OCI-LY7 (cell line): ENCODE measurements at places on chromosomes 12 and 14. TPM values are rescaled to one million over a fixed set of nuclear protein-coding genes. Genes with fewer than 3 reads are reported as not detected.

DNA sequence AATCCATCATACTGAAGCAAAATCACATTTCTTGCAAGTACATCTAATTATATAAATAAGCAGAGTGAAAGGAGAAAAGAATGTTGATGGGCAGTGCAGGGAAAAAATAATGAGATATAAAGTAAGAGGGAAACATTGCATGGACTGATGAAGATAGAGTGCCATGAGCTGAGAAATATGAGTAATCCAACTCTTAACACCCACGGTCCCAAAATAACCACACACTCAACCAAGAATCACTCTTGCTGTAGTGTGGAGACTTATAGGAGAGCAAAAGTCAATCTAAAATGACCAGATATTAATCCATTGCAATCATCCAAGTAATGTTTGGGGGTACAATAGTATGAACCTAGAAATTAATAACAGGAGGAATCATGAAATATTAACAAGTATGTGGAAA, 40.2 kb downstream of the MYF5 start:
- no peak for DNase-seq

- no peak for DNase-seq
Measured at GRCh38 chr12:10634427-10634826, 21.0 kb upstream of the MAGOHB start.

- DNase-seq = peak; percentile 59
Measured at GRCh38 chr14:88013750-88014349, 8.9 kb downstream of the GPR65 start.

DNA sequence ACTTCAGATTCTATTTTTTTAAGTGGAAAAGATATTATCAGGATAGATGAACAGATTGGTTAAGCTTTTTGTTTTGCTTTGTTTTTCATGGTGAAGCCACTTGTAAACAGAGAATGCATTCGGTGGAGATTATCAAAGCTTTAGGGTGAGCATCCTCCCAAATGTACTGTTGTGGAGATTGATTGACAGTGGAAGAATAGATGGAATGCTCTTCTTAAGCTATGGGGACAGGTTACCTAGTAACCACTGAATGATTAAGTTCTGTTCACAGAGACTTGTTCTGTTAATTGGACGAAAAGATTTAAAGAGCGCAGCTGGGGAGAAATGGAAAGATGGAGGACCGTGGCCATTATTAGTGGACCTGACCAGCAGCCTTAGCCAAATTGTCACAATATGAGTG, 21.8 kb upstream of the SPATA7 start:
- DNase-seq = no peak

The TIMELESS gene
- 103 and 115 TPM in 2 replicates for total RNA-seq

The OXA1L gene
- total RNA-seq = 141 and 150 TPM in 2 replicates

GRCh38 chr12:100265732-100266584, 921 bp downstream of the DEPDC4 start:
- no peak for DNase-seq

DNA sequence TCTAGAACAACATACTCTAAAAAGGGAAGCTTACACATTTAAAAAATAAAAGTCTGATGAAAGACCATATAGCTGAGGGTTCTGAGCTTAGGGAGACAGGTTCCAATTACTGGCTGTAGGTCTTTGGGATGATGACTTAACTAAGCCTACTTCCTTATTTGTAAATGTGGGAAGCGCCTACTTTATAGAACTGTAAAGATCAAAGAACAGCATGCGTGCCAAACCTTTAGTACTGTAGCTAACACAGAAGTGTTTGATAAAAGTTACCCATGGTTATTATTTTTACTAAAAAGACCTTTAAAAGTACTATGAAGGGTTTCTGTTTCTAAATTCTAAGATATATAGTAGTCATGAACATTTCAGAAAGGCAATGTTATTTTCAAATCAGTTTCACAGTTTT, 35.7 kb downstream of the STK38L start:
- no peak for DNase-seq

DNA sequence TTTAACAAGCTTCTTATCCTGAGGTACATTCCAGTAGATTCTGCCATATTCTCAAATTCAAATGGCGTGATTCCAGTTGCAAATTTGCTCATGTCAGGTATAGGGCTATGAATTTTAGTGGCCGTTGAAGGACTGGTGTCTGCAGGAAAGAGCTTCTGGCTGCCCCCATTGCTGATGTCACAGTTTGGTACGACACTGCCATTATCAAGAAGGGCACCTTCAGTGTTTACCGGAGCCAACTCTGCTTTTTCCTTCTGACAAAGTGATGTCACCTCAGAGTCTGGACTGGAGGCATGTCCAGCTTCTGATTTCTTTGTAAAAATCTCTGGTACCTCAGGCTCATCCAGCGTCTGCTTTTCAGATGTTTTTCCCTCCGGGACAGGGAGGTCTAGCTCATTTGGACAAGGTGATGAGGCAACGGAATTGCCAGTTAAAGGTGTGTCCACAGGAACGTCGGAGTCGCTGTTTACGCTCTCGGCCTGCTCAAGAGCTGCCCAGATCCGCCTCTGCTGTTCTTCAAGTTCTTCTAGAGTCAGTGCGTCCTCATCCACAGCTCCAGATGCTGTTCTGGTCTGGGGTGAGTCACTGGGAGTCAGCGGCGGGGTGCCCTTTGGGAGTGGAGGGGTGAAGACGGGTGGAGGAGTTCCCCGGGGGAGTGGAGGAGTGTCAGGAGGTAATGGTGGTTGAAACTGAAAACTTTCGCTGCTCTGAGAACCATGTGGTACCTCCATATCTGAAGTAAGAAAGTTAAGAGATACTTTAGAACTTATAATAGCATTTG, 27.0 kb downstream of the ZCCHC8 start:
- no peak for DNase-seq

DNA sequence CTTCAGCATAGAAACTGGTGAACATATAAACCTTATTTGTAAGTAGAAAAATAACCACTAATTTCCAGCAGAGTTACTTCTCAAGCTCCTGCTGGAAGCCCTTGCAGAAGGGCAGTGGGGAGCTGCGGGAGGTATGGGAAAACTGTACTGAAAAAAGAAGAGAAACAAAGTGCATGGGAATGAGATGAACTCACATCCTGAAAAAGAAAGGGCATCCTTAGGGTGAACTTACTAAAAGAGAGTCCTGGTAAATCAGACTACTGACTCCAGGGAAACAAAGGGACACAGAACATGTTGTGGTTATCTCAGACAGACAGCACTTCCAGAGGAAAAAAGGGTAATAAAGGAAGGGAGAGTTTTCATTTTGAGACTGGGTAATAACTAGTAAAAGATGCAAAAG, 515.1 kb downstream of the RPL10L start:
- no peak for DNase-seq

The PRB2 gene
- not detected in 2 replicates for total RNA-seq

The CD27 gene
- total RNA-seq = 39.9 and 48.3 TPM in 2 replicates

GRCh38 chr14:39247256-39247655, 13.5 kb downstream of the MIA2 start:
- no peak for DNase-seq

- DNase-seq = no peak
Measured at GRCh38 chr12:84919271-84919670, 6.7 kb upstream of the SLC6A15 start.

DNA sequence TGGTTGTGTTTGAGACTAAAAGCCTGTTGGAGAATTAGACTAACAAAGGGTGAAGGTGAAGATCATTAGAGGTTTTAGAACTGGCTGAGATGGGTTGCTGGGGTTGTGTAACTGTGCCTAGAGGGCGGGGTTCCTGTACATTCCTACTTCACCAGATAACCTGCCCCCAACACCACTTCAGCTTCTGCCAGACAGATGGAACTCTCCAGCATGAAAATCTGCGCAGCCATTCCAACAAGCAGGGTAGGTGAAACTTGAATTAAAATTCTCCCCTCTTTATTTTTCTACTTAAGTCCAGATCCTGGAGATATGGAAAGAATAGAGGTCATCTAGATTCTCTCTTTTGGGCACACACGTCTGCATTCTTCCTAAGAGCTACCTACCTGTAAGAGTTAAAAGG, 6.0 kb downstream of the FOXG1 start:
- no peak for DNase-seq

DNA sequence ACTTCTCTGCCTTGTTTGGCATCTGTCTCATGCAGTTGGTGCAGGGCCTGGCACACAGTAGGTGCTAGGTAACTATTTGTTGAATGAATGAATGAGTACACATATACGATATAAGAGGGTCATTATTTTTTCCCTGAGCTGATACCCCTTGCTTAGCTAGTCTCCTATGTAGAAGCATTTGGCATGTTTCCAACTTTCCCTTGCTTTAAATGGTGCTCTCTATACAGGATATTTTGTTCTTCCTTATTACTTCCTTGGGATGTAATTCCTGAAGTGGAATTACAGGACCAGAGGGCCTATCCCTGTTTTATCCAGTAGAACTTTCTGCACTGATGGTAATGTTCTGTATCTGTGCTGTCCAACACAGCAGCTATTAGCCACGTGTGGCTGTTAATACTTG, 250.1 kb upstream of the PWP1 start:
- DNase-seq = no peak

- no peak for DNase-seq
Measured at GRCh38 chr14:56635041-56635440, 55.4 kb downstream of the TMEM260 start.

- DNase-seq = no peak
Measured at GRCh38 chr12:124123296-124124000, 150.4 kb downstream of the ZNF664 start.

DNA sequence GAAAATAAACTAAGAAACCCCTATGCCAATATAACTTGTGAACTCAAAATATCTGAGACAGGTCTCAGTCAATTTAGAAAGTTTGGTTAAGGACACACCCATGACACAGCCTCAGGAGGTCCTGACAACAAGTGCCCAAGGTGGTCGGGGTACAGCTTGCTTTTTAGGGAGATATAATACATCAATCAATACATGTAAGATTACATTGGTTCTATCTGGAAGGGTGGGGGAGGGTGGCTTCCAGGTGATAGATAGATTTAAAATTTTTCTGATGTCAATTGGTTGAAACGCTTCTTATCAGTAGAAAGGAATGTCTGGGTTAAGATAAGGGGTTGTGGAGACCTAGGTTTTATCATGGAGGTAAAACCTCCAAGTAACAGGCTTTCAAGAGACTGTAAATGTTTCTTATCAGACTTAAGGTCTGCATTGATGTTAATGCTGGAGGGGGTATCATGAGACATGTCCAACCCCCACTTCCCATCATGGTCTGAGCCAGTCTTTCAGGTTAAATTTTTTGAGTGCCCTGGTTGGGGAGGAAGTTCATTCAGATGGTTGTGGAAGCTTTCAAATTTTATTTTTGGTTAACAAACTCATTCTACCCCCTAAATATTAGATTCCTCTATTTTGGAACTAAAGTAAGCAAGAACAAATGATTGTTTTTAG, 82.0 kb upstream of the RASSF8 start:
- no peak for DNase-seq

- DNase-seq = no peak
Measured at GRCh38 chr14:31122098-31122611, 85.4 kb downstream of the HECTD1 start.

DNA sequence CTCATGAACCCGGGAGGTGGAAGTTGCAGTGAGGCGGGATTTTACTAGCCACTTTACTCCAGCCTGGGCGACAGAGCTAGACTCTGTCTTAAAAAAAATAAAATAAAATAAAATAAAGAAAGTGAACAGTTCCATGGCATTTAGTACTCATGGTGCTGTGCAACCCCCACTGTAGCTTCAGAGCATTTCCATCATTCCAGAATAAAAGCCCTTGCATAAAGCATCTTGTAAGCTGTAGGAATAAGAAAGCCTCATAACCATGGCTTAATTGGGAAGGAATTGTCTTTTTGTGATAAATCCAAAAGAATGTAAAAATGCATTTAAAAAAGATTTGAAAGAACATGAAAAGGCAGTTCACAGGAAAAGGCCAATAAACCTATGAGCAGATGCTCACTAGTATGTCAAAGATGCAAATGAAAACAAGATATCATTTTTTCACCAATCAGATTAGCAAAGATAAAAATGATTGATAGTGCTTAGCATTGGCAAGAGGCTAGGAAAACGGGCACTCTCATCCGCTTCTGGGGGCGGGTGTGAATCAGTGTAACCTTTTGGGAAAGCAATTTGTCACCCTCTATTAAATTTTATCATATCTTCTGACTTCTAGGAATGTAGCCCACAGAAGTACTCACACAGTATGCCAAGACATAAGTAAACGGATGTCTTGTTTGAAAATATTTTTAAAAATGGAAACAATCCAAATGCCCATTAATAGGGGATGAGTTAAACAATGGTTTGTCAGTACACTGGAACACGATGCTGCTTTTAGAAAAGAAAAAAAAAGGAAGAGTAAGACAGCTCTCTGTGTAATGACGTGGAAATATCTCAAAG, 46.6 kb downstream of the CFAP251 start:
- no peak for DNase-seq

DNA sequence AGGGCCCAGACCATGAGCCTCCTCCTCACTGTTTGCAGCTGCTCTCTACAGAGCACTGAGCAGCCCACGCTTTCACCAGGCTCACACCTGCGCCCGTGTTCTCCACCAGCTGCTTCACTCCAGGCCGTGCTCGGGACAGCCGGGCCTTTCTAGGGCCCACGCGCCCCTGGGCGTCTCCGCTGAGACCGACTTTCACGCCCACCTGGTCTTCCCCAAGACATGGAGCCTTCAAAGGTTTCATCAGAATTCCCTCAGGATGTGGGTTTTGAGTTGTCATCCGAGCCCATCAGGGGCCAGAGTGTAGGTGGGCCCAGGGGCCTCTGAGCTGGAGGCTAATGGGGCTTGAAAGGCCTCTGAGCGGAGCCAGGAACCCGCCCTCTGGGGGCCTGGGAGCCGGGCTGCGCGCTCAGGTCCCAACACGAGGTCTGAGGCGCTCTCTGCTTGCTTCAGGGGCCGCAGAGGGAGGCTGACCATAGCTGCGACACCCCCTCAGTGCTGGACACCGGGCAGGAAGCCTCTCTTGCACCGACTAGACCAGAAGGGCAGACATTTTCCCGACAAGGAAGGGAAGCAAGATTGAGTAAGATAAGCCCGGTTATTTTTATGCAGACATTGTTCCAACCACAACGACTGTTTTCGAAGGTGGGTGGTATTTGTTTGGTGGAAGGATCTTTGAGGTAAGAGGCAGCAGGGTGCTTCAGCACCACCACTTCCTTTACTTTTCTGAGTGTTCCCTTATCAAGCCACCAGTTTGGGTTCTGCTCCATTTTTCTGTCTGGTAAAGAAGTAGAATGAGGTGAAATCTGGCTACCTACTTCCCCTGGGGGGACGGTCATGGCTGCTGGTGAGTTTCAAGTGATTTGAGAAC, 125.0 kb upstream of the FUT8 start:
- DNase-seq = peak; percentile 91

The RFLNA gene
- not detected in 2 replicates for total RNA-seq

The HOXC10 gene
- total RNA-seq = 0.25 TPM in 1 of 2 replicates, not detected in the other

The TMTC1 gene
- total RNA-seq = not detected in 2 replicates

The KLHDC1 gene
- 0.37 TPM in 1 of 2 replicates, not detected in the other for total RNA-seq

GRCh38 chr12:58850826-58851225, 69.5 kb downstream of the LRIG3 start:
- no peak for DNase-seq

The TAS2R19 gene
- total RNA-seq = 2.9 and 3.4 TPM in 2 replicates
